ENCODE measurements at places on chromosomes 7 and 10.
A peak's percentile ranks its signal among the peaks of the same experiment; 100 is the strongest.

- no peak for DNase-seq
Observed at GRCh38 chr10:44383749-44384600, 922 bp downstream of the CXCL12 start.

- DNase-seq = no peak
Observed at GRCh38 chr10:71985542-71986250, 21.5 kb downstream of the CHST3 start.

DNA sequence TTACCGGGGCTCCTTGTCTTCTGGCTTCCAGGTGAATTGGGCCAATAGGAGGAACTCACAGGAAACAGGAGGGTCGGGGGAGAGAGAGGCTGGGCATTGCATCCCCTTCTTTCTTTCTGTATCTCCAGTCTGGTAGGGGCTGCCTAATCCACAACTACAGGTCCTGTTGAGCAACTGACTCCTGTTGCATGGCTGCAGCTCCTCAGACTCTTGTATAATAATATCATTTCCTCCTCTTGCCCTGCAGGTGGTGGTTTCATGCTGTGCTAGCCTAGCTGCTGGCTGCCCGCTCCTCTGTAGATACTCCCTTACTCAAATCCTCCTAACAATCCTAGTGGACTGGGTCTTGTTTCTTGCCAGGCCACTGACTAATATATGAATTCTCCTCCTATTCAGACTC lies 276.5 kb upstream of the SMIM30 start:
- DNase-seq = no peak

- peak; percentile 50 for DNase-seq
Observed at GRCh38 chr10:3776796-3777571, 8.0 kb downstream of the KLF6 start.

DNA sequence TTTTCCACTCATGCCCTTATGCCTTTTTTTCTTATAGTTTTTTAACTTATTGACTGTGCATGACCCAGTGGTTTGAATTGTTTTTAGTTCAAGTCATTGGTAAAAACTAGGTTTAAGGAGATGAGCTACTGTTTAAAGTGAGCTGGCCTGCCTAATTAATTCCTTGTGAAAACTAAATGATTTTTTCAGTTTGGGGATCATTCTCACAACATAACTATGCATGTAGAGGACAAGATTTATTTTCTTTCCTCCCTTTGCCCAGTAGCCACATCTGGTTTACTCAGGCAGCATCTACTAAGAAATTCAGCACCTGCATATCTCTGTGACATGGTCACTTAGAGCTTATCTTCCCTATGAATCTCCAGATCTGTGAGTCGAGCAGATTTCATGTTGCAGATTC lies 1.7 kb downstream of the ADO start:
- no peak for DNase-seq

GRCh38 chr10:58807629-58808022 lies 295.0 kb downstream of the BICC1 start:
- no peak for DNase-seq

DNA sequence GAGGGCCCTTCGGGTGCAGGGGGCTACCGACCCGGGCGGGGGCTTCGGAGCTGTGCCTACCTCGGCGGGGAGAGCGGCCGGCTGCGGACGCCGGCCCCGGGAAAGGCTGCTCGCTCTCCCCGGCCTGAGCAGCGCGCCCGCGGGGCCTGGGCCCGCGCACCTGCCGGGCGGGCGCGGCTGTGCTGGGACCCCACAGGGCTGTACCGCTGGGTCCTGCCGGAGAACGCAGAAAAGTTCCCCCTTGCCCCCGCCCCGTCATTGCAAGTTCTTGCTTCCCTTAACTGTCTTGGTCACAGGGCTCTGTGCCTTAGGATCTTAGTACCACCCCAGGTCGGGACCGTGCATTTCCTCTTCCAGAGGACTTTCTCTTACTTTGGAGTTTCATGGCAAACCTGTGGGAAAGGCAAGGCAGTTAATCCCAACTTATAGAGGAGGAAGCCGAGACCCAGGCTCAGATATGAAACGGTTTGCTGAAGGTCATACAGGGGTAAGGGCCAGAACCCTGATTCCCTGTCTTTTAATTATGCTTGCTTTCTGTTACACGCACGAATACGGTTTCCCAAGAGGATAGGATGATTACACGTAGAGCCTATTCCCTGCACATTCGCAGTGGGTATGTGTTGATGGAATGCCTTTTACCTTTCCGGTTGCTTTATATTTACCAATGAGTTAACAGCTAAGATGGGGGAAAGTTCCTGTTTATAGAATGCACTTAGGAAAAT lies 652 bp downstream of the PCGF5 start:
- no peak for DNase-seq

DNA sequence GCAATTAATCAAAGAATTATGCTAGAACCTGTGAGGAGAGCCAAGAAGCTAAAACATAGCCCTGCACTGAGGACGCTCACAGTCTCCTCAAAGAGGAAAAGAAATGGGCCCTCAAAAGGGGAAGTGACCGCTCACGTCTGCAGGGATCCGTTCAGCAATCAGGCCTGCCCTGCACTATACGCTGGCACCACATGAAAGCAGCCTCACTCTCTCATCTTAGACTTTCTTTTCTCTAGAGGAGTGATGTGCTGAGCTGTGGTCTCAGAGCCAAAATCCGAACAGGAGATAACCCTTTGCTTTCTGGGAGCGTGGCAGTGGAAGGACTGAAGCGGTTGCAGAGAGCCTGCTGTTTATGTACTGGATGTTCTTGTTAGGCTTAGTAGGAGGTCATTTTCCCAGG lies 6.3 kb upstream of the IL2RA start:
- DNase-seq = no peak

GRCh38 chr7:116087291-116087690 lies 56.7 kb upstream of the TFEC start:
- no peak for DNase-seq

DNA sequence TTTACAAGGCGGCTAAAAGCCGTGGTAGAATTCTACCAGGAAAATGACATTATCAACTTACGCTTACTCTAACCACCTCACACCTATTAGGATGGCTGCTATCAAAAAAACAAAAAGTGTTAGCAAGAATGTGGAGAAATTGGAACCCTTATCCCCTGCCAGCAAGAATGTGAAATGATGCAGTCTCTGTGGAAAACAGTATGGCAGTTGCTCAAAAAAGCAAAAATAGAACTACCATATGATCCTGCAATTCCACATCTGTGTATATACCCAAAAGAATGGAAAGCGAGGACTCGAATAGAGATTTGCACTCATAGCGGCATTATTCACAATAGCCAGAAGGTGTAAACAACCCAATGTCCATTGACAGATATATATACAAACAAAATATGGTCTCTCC lies 61.3 kb downstream of the KIF5B start:
- DNase-seq = no peak

DNA sequence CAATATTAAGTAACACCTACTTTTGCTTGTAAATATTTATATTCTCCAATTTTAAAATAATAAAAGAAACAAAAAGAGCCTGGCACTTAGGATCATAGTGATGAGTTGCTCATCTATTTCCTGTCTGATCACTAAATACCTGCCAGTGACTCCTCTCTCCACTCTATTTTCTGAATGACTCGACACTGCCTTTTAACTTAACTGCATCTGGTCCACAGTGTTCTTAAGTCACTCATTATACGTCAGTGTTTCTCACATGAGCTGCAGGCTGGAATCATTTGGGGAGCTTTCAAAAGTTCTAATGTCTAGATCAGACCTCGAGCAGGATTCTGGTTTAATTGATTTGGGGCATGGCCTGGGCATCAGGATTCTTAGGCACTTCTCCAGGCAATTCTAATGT lies 78.0 kb upstream of the AGBL3 start:
- DNase-seq = no peak

DNA sequence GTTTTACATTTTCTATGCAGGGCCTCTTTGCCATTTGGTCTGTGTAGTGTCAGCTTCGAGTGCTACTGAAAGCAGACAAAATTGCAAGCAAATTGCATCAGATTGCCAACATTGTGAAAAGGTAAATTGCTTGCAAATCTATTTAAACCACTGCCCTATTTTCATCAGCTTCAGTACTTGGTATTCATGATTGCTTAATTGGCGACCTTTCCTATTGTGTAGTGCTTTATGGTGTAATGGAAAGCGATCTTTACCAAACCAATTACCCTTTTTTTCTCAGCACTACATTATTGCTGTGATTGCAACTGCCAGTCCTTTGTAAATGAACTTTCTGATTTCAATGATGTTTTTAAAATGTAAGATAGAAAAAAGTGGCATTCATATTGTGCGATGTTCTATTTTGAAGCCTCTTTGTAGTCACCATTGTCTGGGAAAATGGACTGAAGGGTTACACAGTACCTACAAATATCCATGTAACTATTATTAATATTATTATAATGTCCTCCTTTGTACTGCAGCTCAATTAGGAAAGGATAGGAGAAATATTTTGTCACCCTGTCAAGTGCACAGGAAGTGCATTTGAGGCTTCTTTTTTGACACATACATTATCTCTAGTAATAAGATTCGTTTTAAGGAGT lies 177.7 kb upstream of the SP8 start:
- DNase-seq = no peak

GRCh38 chr10:4485636-4486035 lies 340.4 kb upstream of the AKR1E2 start:
- DNase-seq = no peak

DNA sequence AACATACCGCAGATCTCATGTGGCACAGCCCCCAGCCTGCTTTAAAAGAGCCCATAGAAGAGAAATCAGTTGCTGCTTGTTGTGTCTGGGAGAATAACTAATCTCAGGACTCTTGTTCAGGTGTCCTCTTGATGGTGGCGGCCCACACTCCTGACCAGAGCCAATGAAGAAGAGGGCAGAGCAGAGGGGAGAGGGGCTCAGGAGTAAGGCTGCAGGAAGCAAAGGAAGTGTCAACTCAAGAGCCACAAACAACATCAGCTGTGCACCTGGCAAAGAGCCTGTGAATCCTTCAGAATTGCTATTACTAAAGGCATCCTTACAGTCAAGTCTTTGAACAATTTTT lies 59.8 kb upstream of the PTN start:
- no peak for DNase-seq

DNA sequence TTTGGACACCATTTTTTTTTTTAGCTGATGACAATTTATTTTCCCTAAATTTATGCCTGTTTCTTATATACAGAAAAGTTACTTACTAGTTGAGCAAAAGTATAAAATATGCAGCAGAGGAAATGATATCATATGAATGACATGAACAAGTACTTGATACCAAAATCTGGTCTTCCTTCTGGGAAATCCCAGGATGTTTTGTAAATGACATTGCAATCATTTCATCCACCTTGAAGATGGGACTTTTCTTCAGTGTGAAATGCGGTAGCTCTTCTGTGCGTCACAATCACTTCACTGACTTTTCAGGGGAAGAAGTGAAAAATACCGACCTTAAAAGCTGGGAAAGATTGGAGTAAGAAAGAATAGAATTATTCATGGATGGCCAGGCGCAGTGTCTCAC lies 23.8 kb downstream of the C1QL3 start:
- no peak for DNase-seq

- no peak for DNase-seq
Observed at GRCh38 chr10:116633216-116633600, 12.5 kb downstream of the PNLIPRP2 start.

DNA sequence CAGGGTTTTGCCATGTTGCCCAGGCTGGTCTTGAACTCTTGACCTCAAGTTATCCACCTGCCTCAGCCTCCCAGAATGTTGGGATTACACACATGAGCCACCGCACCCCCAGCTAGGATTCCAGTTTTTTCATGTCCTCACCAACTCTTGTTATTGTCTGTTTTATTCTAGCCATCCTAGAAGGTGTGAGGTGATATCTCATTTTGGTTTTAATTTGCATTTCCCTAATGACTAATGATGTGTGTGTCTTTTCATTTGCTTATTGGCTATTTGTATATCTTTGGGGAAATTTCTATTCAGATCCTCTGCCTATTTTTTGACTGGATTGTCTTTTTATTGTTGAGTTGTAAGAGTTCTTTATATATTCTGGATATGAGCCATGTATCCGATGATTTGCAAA lies 59.2 kb upstream of the ZMIZ2 start:
- no peak for DNase-seq

DNA sequence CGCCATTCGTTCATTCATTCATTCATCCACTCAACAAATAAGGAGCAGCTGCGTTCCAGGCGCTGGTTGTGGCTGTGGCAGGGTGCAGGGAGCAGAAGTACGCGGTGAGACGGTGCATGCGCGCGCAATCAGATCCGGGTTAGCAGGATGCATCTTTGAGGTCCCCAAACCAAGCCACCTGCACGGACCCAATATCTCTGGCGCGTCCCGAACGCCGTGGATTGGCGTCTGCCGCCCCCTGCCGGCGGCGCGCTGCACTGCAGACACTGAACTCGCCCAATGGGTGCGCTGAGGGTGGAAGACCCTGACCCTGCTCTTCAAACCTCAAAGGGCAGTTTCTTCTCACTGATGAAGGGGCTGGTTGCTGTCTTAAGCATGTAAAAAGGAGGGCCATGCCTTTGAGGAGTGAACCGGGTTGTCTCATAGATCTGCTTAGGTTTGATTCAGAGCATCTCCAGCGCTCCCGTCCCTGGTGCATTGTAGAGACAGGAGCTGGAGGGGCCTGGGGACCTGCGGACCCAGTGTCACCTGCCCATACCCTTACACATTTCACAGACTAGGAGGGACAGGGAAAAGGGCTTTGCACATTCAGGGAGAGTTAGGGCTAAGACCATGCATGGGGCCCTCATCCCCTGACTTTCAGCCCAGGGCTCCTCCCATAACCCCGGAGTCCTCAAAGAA lies 102.5 kb downstream of the RAMP3 start:
- peak; percentile 62 for DNase-seq

DNA sequence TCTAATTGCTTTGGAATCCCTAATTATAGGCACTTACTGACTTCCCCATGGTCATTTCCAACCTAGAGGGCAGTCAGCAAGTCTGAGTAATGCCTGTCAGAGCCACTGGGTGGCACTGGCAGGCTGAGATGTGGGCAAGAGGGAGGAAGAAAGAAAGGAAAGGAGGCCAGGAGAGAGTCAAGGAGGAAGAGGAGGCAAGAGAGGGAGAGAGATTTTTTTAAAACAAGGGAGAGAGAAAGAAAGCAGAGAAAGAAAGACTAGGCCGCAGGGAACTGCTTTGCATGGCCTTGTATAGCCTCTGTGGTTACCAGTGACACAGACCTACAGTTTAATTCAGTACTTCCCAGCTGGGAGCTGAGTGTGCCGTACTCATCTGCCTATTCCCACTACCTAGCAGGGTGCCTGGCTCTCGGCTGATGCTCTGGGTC lies 210.4 kb upstream of the ADO start:
- peak; percentile 45 for DNase-seq

DNA sequence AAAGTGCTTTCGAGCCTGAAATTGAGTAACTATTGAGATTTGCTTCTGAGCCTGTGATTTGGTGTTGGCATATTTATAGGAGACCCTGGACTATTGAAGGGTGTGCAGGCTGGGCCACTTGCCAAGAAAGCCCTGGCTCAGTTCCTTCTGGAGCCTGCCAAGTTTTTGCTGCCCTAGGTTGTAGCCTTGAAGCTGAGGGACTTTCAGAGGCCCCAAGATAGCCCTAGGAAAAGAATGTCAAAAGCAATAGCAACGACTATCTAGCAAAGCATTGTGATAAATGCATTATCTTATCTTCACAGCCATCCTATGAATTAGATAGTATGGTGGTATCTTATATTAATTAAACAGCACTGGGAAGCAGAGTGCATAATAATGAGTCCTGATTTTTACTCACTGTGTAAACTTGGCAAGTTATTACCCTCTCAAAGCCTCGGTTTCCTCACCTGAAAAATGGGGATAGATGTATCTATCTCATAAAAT lies 473.7 kb upstream of the PODXL start:
- no peak for DNase-seq

Data from effector memory CD8-positive, alpha-beta T cell (primary cell).